Stimulated activated CD8-positive, alpha-beta memory T cell treated with anti-CD3 and anti-CD28 coated beads, Interleukin-15, amount 100 ng/mL, for 4 hours (primary cell): ENCODE measurements at places on chromosomes 1 and 21.

DNA sequence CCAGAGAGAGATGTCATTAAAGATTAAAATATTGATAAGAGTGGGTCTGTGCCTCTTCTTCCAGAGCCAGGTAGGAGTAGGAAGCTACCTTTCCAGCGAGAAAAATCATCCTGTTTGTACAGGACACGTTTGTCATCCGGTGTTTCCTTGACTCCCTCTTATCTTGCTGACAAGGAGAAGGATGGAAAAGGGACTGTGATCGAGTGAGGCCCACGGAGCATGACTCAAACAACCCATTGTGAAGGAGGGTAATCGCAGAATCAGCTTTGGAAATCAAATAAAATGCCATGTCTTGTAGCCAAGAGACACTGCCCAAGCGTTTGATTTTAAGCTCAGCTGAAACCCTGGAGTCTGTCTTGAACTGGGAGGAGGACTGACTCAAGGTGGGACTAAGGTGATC is 97.7 kb downstream of the IGSF21 start:
- no peak for DNase-seq

- DNase-seq: no peak
Observed at GRCh38 chr1:12619792-12620487, 1.9 kb upstream of the DHRS3 start.

DNA sequence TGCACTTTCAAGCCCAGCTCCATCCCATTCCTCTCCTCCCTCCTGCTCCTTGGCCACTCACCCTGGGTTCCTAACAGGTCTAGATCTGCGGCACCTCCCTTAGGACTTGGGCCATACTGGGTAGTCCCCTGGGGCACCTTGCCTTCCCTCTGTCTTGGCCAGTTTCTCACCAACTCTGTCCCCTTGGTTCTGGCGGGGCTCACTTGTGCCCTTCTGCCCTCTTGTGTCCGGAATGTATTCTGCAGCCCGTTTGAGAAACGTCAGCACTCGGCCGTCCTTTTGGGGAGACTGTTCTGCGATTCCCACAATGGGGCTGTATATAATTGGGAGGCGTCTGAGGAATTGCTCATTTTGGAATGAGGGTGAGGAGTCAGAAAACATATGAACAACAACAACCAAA is 162.4 kb downstream of the ZSCAN20 start:
- no peak for DNase-seq

DNA sequence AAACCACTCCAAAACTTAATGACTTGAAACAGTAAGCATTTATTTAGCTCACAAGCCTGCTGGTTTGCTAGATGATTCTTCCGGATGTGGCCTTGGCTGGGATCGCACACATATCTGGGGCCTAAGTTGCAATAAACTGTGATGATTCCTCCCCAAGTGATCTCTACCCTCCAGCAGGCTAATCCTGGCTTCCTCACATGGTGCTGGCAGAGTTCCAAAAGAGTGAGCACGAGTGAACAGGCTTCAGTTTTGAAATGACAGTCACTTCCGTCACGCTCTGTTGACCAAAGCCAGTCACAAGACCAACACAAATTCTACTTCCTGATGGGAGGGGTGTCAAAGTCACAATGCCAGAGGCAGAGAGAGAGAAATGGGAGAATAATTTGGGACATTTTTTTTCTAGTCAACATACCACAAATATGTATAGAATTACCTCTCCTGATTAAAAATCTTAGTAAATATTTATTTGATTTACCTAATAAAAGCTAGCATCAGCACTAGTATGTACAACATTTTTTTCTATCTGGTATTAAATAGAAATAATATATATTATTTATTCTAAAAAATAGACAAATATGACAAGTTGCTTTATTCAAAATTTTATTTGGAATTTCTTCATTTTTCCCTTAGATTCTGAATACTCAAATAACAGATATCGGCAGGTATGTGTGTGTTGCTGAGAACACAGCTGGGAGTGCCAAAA is 292.7 kb downstream of the TPR start:
- DNase-seq: no peak

GRCh38 chr1:12087797-12088314 is 24.8 kb downstream of the TNFRSF8 start:
- no peak for DNase-seq

GRCh38 chr1:1373051-1373814 is 1.8 kb downstream of the AURKAIP1 start:
- DNase-seq: no peak

GRCh38 chr21:36985751-36986594 is 19.5 kb upstream of the HLCS start:
- no peak for DNase-seq

- no peak for DNase-seq
Observed at GRCh38 chr21:45420061-45421041, 15.4 kb downstream of the COL18A1 start.

GRCh38 chr1:76262601-76263000 is 188.1 kb downstream of the ST6GALNAC3 start:
- DNase-seq: no peak

- DNase-seq: no peak
Observed at GRCh38 chr1:57162607-57163261, 196.9 kb upstream of the C8B start.

GRCh38 chr1:77283701-77284425 is 2.0 kb downstream of the AK5 start:
- no peak for DNase-seq

GRCh38 chr1:3336641-3337630 is 117.5 kb upstream of the ARHGEF16 start:
- DNase-seq: no peak

- no peak for DNase-seq
Observed at GRCh38 chr1:45647248-45648021, 23.6 kb upstream of the CCDC17 start.

DNA sequence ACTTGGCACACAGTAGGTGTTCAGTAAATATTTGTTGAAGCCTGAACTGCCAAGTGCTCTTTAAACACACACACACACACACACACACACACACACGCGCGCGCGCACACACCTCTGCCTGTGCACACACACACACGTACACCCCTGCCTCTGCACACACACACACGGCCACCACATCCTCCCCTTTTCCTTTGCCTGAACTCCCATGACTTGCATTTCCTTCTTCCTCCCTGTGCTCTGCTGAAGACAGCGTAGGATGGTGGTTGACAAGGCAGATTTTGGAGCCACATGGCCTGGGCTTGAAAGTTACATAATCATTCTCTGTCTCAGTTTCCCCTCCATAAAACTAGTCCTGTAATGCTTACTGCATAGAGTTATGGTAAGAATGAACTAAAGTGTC is 712.3 kb downstream of the PTPRU start:
- no peak for DNase-seq

DNA sequence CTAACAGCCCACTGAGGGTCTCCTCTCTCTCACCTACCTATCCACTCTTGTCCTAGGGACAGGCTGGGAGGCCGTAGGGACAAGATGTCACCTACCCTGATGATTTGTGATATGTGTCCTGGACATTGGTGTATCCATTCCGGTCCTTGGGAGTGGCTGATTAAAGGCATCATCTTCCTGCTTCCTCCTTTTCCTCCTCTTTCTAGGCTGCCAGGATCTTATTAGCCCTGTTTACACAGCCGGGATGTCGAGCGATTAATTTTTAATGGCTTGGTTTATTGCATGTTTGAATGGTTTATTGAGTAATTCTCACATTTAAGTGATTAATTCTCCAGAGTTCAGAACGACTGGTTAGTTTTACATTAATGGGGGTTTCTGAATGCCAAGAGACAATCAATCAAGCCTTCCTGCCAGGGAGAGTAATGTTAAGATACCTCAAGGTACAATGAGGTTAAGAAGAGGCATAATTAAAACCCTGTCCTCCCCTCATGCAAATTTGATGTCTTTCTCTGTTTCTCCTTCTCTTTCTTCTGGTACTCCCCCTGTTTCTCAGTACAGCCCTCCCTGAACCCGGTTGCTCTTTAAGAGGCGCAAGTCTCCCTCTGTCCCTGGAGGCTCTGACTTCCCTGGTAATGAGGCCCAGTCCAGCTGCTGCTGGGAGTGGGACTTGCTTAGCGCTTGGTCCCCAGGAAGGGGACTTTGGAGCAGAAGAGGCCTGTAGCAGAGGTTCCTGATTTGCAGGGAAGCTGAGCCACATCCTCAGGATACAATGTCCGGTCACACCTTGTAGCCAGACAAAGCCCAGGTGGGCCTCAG is 50.9 kb downstream of the ACTL8 start:
- no peak for DNase-seq

- DNase-seq: no peak
Observed at GRCh38 chr1:245060684-245061374, 94.0 kb upstream of the KIF26B start.

GRCh38 chr1:176789571-176790090 is 326.7 kb downstream of the PAPPA2 start:
- DNase-seq: no peak

DNA sequence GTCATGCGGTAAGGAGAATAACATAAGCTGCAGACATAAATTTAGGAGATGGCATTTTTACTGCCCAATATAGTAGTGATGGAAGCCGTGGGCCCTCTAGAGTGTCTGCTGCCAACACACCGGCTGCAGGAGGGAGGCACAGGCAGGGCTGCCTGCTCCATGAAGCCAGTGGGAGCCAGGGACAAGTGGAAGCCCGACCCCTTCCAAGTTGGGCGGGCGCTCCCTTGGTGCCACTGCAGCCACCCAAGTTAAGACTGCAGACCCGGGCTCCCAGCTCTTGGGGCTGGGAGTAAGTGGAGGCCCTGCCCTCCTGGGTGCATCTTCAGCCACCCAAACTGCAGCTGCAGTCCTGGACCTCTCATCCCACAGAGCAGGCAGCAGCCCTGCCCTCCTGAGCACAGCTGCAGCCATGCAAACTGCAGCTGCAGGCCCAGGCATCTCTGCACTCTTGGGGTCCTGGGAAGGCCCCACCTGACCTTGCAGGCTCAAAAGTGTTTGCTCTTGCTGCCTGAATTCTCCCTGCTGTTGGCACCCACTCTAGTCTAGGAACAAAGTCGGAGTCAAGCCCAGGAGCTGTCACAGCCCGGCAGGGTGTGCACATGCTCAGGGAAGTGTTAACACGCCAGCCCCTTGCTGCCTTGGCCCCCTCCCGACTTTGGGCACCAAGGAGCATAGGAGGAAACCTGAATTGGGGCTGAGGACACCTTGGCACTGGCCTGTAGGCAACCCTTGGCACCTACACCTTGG is 437.2 kb upstream of the PRMT6 start:
- no peak for DNase-seq

- no peak for DNase-seq
Observed at GRCh38 chr1:7847599-7847998, 5.3 kb downstream of the UTS2 start.

DNA sequence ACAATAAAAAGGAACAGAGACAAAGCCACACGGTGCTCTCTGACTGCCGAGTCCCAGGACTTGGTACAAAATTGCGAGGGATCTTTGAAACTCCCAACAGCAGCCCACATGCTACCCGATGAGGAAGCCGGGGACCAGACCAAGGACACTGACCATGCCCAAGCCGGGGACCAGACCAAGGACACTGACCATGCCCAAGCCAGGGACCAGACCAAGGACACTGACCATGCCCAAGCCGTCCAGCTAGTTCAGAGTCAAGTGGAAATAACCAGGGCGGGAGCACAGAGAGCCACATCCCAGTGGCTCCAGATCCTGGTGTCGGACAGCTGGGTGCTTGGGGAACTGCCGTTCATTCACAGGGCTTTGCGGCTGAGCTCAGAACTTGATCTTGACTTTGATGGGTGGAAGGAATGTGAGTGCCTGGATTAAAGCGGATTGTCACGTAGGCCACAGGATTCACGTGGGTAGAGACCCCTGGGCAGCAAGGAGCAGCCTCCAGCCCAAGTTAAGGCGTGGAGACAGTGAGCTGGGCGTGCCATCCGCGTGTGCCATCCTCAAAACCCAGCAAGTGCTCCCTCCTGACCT is 16.5 kb upstream of the TRAPPC10 start:
- no peak for DNase-seq

- DNase-seq: no peak
Observed at GRCh38 chr1:2642131-2642559, 9.3 kb upstream of the MMEL1 start.

DNA sequence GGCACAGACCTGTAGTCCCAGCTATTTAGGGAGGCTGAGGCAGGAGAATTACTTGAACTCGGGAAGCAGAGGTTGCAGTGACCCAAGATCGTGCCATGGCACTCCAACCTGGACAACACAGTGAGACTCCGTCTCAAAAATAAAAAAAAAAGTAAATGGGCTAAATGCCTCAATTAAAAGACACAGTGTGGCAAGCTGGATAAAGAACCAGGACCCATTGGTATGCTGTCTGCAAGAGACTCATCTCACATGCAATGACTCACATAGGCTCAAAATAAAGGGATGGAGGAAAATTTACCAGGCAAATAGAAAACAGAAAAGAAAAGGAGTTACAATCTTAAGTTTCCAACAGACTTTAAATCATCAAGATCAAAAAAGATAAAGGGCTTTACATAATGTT is 40.3 kb downstream of the ACBD6 start:
- DNase-seq: no peak

GRCh38 chr21:39142972-39143371 is 40.3 kb downstream of the PSMG1 start:
- DNase-seq: no peak

DNA sequence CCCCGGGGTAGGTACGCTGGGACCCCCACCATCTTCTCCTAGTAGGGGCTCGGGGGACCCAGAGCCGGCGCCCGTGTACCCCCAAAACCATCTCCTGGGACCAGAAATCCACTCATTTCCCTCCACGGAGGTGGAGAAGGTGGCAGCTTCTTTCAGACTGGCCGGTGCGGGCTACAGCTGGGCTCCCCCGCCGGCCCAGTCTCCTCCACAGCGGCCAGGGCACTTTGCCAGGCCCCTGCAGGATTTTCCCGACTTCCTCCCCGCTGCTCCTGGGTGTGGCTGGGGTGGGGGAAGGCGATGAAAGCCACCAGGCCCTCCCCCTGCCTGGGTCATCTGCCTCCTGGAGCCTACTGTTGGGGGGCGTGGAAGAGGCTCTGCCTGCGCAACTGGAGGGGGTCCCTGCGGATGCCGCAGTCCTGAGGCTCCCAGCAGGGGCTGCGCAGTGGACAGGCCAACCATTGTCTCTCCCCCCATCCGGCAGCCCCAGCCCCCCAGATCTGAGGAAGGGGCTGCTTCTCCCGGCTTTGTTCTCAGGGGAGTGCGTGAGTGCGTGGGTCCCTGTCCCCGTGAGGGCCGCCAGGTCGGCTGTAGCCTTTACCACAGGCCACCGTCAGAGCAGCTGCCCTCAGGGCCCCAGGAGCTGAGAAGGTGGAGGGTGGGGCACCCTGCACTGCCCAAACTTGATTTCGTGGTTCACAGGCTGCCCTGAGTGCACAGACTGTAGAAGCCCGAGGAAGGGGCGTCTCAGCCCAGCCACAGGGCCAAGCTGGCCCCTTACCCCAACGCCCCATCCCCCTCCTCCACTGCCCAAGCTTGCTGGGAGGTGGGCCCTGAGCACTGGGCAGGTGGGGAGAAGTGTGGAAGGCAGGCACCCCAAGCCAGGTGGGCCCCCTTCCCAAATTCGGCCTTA is 1.3 kb downstream of the AGRN start:
- DNase-seq: no peak

DNA sequence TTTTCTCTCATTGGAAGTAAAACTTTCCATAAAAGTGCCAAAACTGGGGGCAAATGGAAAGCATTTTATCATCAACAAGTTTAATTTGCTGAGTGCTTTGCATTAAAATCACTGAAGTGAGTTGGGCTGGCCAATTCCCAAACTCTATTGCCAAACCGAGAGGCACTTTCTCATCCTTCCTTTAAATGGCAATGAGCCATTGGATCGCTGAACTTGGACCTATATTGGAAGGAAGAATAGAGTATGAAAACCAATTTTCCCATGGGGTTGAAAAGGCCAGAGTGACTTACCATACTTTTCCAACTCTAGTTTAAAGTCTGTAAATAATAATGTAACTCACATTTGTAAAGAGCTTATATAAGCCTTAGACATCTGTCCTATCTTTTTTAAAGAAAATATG is 189.1 kb upstream of the C1orf87 start:
- no peak for DNase-seq
